ENCODE measurements at places on chromosomes 3 and 15.

- peak; percentile 99 for DNase-seq
Observed at GRCh38 chr15:32870240-32871033, 152.6 kb downstream of the GREM1 start.

GRCh38 chr3:100210772-100211135, 50.0 kb upstream of the TBC1D23 start:
- DNase-seq = peak; percentile 76

- no peak for DNase-seq
Observed at GRCh38 chr15:50365971-50366370, 11.0 kb upstream of the GABPB1 start.

- no peak for DNase-seq
Observed at GRCh38 chr3:89697321-89697916, 590.0 kb downstream of the EPHA3 start.

- DNase-seq = no peak
Observed at GRCh38 chr3:41751597-41751996, 210.3 kb downstream of the ULK4 start.

- DNase-seq = no peak
Observed at GRCh38 chr15:85412956-85413854, 32.8 kb downstream of the AKAP13 start.

- DNase-seq = no peak
Observed at GRCh38 chr3:111591555-111591954, 3.6 kb downstream of the ZBED2 start.

DNA sequence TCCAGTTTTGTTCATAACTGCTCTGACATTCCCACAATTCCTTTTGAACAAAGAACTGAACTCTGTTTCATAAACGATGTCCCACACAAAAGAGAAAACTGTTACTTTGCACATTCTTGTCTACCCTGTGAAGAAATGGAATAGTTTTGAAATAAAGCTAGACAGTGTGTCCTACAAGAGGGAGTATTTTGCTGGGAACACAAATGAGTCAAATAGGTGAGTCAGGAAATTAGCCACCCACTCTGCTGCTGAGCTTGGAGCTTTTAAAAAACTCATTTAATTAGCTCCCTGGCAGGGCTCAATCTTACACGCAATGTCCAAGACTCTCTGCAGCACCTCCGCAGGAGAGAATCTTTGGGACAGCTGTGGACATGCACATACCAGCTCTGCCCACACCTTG, 193.4 kb downstream of the SLC9A9 start:
- DNase-seq = peak; percentile 37

GRCh38 chr3:177329854-177330253, 132.6 kb upstream of the TBL1XR1 start:
- DNase-seq = no peak

- DNase-seq = no peak
Observed at GRCh38 chr3:69297501-69297900, 88.4 kb downstream of the FRMD4B start.

GRCh38 chr3:165518346-165518745, 318.9 kb downstream of the BCHE start:
- no peak for DNase-seq

DNA sequence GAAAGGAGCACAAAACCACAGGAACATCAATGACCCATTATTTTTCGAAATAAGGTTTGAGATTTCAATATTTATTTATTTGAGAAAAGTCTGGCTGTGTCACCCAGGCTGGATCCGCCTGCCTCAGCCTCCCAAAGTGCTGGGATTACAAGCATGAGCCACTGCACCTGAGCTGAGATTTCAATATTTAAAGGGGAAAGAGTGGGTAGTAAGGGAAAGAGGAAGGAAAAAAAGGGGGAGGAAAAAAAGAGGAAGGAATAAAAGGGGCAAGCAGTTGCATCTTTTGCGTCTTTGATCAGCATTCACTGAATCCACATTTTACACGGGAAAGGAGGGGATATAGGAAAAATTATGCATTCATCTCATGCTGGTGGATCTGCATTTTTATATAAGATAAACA, 47.4 kb downstream of the ERICH6 start:
- DNase-seq = no peak

- DNase-seq = no peak
Observed at GRCh38 chr3:131361464-131362421, 19.8 kb upstream of the NUDT16 start.

GRCh38 chr15:51093839-51094605, 684 bp downstream of the TNFAIP8L3 start:
- DNase-seq = no peak

DNA sequence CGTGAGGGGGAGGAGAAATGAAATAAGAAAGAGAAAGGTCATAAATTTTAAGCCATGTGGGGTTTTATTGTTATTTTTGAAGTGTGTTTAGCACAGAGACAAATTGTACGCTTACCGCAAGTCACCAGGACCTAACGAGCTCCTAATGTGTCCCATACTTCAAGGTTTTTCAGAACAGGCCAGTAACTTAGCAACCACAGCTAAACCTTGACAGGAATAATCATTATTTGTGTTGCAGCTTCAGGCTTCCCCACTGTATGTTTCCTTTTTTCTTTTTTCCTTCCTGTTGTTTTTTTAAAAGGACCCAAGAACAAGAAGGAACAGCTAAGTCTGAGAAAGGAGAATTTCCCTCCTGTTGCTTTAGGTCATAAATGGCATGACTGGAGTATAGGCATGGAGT, 160.8 kb downstream of the TUSC7 start:
- DNase-seq = no peak

- DNase-seq = peak; percentile 76
Observed at GRCh38 chr3:71104121-71104541, 479.4 kb downstream of the FOXP1 start.

GRCh38 chr3:42148086-42148848, 57.1 kb downstream of the TRAK1 start:
- no peak for DNase-seq

DNA sequence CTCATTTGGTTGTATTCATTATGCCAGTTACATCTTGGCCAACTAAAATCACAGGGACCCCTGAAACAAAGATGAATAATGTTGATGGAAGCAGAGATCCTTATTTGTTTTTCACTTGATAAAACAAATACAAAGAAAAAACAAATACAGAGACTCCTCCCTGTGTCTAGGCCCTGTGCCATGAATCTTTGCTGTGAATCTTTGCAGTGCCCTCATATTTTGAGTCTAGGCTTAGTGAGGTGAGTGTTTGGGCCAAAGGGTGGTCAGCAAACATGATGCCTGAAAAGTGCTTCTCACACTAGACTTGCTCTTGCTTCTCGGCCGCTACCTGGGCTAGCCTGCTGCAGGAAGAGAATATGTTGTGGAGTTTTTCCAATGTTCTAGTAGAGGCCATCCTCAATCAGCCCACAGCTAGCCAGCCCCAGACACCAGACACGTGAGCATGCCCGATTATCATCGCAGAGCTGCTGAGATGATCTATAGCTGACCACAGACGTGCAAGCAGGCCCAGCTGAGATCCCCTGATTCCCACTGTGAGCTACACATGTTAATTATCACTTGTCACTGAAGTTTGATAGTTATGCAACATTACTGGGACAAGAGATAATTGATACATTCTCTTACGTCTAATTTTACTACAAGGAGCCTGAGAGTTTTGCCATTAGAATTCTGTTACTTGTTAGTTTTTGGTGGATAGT, 191.4 kb downstream of the THRB start:
- DNase-seq = no peak

DNA sequence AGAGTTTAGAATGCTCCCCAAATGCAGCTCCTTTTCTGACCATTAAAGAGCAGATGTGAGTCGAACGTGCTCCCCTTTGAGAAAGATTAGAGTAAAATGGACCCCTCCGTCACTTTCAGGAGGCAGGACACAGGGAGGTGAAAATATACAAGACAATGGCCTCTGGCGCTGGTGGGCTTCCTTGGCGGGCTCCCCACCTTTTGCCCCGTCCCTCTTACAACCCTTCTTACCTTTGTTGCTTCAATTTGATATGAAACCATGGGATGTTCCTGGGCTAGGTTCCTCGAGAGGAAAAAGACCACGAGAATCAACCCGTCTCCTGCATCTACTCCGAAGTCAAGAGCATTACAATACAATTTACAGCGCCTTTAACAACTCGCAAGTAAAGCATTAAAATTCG, 214.2 kb downstream of the MEIS2 start:
- no peak for DNase-seq

GRCh38 chr3:81549831-81550230, 211.6 kb downstream of the GBE1 start:
- peak; percentile 23 for DNase-seq

DNA sequence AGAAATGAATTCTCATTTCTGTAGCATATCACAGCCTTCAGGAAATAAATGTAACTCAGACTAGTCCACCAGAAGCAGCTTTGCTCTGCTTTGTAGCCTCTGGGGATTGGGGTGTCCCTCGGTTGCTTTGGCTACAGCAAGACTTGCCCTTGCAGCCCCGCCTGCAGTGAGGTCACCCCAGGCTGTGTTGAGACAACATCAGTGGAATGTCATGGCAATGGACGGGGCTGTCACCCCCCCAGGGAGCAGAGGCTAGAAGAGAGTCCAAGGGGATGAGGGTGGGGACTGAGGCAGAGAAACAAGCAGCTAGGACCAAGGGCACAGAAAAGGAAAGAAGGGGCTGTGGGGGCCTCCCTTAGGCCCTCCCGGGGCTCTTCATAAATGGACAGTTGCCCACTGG, 854 bp downstream of the CLEC3B start:
- DNase-seq = no peak

DNA sequence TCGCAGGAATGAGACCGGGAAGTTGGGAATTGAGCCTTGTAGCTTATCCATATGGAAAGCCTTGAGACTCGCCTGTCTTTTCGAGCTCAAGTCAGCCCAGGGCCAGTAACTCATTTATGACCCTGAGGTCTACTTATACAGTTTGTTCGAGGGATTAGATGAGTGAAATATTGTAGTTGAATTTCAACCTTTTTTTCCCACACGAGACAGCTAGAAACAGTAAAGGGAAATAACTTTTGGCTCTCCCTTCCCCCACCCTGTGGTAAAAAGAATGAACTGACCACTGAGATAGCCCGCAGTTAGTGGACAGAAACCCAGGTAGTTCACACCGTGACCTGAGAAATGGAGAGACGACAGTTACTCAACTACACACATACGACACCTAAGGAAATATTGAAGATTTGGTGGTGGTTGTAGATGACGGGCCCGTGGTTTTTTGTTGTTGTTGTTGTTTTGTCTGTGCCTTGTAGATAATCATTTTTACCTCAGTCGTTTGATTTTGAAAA, 841 bp downstream of the EIF3J start:
- no peak for DNase-seq

DNA sequence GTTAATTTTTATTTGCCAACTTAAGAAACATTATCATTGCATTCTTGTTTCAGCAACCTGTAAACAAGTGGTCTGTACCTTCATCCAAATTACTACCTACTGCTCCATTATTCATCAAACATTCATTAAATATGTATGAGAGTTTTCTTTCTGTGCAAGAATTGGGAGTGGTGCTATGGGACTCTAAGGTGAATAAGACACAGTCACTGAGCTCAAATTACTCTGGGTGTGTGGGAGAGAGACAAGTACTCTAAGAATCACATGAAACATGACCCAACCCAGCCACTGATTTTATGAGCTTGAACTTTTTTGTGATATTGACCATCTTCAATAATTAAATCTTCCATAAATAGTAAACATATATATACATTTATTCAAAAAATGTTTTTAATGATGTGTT, 227.2 kb upstream of the TP63 start:
- no peak for DNase-seq

DNA sequence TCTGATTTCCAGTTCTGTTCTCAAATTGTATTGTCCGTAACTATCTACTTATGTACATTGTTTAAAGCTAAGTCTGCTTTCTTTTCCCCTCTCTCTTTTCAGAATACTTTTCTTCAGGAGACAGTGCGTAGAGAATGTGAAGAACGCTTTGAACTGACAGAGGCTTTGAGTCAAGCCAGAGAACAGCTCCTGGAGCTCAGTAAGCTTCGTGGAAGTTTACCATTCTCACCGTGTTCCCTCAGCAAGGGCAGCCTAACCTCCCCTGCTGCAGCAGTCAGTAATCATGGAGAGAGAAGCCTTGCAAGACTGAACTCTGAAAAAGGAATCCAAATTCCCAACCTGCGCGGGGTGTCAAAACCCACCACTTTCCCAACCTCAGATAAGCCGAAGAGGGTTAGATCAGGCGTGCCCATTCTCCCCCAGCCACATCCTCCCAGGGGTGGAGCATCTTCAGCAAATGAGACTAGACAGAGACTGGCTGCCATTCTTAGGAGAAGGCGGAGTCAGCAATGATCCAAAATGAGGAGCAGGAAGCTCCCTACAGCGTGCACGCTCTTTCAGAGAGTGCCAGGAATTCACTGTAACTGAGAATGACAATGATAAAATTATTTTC, 114.6 kb downstream of the CCNL1 start:
- no peak for DNase-seq

DNA sequence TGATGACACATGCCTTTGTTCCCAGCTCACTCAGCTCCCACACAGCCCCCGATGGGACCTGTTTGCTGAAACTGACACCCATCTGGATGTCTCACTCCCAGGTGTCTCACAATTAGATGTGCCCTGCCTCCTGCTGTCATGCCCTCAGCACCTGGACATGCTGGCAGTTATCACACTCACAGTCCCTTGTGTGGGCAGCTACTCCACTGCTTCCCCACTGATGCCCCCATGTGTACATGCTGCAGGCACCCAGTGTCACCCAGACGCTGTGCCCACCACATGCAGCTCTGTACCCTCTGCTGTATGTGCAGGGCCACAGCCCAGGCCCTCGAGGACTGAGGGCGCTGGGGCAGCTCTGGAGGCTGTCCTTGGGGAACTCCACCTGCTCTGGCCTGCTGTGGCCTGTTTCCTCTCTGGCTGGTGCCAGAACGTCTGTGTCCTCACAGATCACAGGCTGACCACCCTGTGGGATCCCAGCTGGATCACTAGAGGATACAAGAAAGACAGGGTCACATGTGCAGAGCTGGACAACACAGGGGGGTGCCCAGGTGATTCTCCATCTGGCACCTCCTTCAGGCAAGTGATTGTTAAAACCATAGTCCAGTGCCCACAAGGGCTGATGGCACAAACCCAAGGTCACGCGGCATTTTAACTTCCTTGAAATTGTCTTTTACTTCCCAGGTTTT, 14.0 kb downstream of the C3orf22 start:
- no peak for DNase-seq

GRCh38 chr3:39528844-39529243, 61.4 kb downstream of the MOBP start:
- DNase-seq = no peak

DNA sequence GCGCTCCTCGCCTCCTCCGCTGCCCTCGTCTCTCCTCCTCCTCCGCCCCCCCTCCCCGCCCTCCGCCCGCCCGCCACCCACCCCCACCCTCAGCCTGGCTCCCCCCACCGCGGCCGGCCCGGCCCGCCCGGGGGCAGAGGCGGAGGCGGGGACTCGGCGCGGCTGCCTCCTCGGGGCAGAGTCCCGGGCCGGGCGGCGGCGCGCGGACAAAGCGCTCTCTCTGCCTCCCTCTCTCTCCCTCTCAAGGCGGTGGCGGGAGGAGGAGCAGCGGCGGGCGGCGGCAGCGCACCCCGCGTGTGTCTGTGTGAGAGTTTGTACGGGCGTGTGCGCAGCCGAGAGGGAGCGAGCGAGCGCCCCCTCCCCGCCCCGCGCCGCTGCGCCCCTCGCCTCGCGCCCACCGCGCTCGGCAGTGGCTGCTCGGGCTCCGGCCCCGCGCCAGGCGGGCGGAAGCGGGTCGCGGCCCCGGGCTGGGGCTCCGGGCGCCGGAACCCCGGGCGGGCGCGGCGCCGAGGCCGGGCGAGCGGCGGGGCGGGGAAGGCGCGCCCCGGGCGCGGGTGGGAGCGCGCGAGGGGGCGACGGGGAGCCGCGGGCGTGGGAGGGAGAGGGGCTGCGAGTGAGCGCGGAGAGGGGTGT, at the start of gene IGF2BP2:
IGF2BP2 (minus strand) TSS at position 37 of the 633 bp plus-strand sequence. CDS start 82 bp downstream, outside the sequence.
- no peak for DNase-seq

All from AG09309 (cell line).